ENCODE measurements at places on chromosomes 6 and 20.

GRCh38 chr6:73264446-73264845 lies 1.4 kb upstream of the KHDC1 start:
- H3K4me3 ChIP-seq, result no peak overlapping the region
- peaks cover 2% of the 10 kb centered on the region for H3K27me3 ChIP-seq
- H3K27ac ChIP-seq, result no peak overlapping the region
- no peaks in the 10 kb centered on the region for H3K36me3 ChIP-seq

- DNase-seq, result no peak
- H3K27ac ChIP-seq, result no peak overlapping the region
These were observed 36.3 kb upstream of the PDE7B start for GRCh38 chr6:135815216-135815615.

DNA sequence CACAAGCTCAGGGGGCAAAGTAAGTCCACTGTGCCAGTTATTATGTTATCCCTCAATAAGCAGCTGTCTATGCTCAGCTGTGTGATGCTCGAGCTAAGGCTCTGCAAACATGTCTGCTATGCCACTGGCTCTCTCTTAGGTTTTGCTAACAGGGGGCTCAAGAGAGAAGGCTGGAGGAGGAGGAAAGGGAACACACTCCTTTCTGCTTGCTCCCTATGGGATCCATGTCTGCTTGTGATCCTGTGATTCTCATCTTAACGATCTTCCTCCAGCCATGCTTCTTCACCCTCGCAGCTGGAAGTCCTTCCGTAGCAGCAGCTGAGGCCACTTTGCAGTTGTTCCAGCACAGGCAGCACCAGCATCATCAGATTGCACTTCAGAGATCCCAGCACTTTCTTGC lies 37.0 kb upstream of the IGF2R start:
- no peaks in the 10 kb centered on the region for H3K27me3 ChIP-seq
- H3K4me1 ChIP-seq, result no peaks in the 10 kb centered on the region
- no peak for DNase-seq
- no peak overlapping the region for H3K27ac ChIP-seq
- H3K4me3 ChIP-seq, result no peak overlapping the region
- H3K36me3 ChIP-seq, result no peaks in the 10 kb centered on the region

DNA sequence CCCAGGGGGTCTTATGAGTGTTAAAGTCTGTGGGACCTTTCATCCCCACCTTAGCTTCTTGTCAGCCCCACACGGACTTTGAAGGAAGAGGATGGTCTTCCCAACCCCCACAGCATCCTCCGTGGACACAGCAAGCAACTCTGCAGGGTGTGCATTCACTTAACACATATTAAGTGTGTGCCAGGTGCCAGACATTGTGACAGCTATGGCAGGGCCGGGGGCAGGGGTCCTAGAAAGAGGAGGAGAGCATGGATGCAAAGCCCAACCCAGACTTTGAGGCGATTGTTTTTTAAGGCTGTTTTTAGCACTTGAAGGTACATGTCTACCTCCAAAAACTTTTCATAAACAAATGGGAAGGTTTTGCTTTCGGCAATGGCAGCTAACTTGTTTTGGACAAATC lies 121.6 kb upstream of the KCNG1 start:
- no peaks in the 10 kb centered on the region for H3K36me3 ChIP-seq
- no peak overlapping the region for H3K4me3 ChIP-seq
- no peak for DNase-seq
- no peaks in the 10 kb centered on the region for H3K27me3 ChIP-seq
- no peaks in the 10 kb centered on the region for H3K4me1 ChIP-seq

DNA sequence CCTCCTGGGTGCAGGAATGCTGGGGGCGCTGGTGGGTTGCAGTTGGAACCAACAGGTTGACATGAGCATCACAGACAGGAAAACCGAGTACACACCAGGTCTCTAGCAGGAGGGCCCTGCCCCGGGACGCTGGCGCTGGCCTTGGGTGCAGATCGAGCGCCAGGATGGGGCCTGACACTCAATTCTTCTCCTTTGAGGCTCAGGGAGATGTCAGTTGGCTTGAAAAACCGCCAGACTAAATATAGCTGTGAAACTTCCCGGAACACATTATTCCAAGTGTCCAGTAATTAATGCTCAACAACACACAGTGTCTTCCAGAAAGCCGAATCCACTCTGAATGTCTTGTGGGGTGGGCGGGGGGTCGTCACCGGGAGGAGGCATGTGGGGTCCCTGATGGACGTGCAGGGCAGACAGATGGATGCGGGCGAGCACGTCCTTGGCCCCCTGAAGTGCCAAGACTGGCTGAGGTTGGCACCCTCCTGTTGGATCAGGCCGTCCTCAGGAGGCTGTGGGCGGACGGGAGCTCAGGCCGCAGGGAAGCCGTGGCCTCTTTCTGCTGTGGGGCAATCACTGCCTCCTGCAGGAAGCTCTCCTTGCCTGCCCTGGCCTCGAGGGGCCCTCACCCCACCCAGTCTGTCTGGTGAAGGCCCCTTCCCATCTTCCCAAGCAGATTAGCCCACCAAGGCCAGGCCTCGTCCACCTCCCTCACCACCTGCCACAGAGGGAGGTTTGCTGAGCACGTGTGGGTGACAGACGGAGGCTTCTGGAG lies 19.4 kb upstream of the GATA5 start:
- H3K27me3 ChIP-seq, result peaks cover 13% of the 10 kb centered on the region
- no peak overlapping the region for H3K4me3 ChIP-seq
- H3K27ac ChIP-seq, result no peak overlapping the region
- peaks cover 3% of the 10 kb centered on the region for H3K36me3 ChIP-seq
- DNase-seq, result no peak

GRCh38 chr6:26312096-26312463 lies 52.9 kb upstream of the BTN3A2 start:
- no peaks in the 10 kb centered on the region for H3K36me3 ChIP-seq
- peaks cover 12% of the 10 kb centered on the region for H3K27me3 ChIP-seq
- H3K4me3 ChIP-seq, result peak overlapping the region; percentile 96
- peaks cover 16% of the 10 kb centered on the region for H3K4me1 ChIP-seq
- H3K27ac ChIP-seq, result peak overlapping the region; percentile 95

DNA sequence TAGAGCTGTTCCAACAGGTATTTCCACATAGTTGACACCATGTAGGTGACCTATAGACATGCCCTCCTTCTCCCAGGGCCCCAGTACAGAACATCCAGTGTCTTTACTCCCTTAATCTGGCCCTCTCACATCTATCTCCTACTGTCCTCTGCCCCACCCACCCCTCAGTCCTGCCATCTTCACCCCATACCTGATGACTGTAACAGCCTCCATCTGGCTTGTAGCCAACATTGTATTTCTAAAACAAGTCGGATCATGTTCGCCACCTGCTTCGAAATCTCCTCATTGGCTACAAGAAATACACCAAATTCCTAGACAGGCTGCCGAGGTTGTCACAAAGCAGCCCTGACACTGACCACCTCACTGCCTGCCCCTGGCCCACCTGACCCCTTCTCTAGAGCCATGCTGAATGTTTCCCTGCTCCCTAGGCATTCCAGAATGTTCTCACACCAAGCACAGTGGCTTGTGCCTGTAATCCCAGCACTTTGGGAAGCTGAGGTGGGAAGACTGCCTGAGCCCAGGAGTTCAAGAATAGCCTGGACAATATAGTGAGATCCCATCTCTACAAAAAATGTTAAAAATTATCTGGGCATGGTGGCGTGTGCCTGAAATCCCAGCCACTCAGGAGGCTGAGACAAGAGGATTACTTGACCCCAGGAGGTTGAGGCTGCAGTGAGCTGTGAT lies 6.0 kb downstream of the ZC3H12D start:
- no peak overlapping the region for H3K27ac ChIP-seq
- no peak overlapping the region for H3K4me3 ChIP-seq
- DNase-seq, result no peak
- H3K27me3 ChIP-seq, result peaks cover 2% of the 10 kb centered on the region

DNA sequence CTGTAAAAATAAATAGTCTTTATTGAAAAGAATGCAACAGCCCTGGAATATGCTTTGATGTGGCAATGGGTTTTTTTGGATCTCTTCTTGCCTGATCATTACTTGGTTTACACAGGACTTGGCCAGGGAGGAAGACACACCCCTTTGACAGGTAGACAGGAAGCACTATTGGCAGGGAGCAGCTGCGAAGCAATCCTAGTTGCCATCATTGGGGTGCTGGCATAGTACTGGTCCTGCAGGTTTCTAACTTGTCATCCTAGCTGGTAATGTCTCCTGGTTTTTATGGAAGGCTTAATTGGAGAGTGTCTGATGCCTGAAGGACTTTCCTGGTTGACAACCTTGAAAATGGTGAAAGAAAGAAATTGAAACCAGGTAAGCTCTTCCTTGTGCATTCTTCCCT lies 71.2 kb upstream of the CCN6 start:
- no peaks in the 10 kb centered on the region for H3K36me3 ChIP-seq
- H3K4me1 ChIP-seq, result peaks cover 10% of the 10 kb centered on the region
- no peaks in the 10 kb centered on the region for H3K27me3 ChIP-seq
- no peak overlapping the region for H3K4me3 ChIP-seq
- no peak for DNase-seq

DNA sequence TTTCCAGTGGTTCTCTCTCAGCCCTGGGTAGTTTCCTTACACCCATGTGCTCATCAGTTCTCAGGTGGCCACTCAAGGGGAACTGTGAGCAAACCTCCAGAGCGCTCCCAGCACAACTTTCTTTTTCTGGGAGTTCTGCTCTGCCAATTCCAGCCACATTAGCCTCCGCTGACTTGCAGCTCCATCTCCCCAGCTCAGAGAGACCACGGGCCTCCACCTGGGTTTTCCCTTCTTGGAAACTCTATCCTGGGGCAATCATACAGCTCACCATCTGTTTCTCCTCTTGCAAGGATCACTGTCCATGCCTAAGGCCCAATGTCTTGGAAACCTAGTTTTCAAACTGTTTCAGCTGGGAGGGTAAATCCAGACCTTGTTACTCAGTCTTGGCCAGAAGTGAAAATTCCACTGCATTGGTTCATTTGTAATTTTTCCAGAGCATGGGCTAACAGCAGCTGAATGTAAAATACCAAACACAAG lies 129.9 kb downstream of the EYA2 start:
- no peak for DNase-seq
- H3K27me3 ChIP-seq, result no peaks in the 10 kb centered on the region
- H3K4me1 ChIP-seq, result no peaks in the 10 kb centered on the region
- no peak overlapping the region for H3K27ac ChIP-seq

DNA sequence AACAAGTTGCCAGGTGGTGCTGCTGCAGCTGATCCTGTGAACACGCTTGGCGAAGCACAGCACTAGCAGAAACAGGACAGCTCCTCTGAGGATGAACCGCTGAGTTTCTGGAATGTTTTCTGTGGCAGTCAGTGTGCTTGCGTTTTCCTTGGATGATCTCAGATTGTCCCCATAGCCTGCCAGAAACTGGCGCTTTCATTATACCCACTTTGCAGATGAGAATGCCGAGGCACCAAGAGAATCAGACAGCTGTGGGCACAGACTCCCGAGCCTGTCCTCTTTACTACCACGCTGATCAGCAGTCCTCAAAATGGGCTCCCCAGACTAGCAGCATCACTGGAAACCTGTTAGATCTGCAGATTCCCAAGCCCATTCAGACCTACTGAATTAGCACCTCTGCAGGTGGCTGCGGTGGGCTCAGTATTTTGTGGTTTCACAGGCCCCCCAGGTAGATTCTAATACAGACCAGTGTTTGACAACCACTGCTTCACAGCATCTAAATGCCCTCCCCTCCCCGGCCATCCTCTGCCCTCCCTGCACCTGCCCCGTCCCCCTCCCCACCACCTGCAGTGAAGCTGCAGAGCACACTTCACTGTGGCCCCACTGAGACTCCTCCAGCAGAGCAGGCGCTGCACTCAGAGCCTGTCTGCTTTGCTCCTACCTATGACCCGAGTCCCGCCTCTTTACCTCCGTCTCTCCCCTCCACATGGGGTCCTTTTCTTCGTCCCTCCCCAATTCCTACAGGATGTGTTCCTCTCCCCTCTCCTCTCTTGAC lies 29.6 kb downstream of the SPATA2 start:
- H3K4me3 ChIP-seq, result no peak overlapping the region
- no peak overlapping the region for H3K27ac ChIP-seq
- H3K27me3 ChIP-seq, result peaks cover 8% of the 10 kb centered on the region
- no peak for DNase-seq
- H3K4me1 ChIP-seq, result peaks cover 19% of the 10 kb centered on the region

DNA sequence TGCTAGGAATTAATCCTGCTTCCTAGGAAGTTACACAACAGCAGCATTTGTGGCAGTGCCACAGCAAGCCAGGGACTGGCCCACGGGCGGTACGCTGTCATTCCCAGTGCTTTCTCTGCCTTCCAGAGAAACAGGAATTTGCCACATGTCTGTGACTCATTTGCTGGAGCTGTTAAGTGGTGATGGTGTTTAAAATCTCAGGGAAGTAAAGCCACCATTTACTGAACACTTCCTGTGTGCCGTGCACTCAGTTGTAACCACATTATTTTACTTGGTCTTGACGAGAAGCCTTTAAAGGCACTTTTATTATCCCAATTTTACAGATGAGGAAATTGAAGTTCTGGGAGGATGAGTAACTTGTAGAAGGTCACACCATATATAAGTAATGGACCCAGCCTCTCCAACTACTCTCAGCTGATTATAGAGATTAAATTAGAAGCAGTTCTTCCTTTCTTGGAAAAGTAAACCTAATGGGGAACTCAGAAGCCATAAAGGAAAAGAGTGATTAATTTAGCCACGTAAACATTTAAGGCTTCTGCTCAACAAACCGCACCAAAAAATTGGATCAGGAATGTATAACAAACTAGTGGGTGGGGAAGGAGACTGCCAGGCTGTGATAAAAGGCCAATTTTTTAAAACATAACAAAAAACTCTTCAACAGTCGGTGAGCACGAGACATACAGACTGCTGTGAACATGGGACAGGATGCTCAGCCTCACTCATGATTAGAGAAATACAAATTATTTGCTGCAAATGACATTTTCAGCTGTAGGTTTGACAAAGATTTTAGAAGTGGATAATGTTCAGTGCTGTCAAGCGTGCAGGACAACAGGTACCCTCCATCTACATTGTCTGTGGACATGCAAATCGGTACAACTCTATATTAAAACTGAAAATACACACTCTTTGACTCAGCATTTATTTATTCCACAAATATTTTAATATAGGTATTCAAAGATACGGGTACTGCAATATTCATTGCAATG lies 311.2 kb downstream of the NRN1 start:
- H3K4me1 ChIP-seq, result no peaks in the 10 kb centered on the region
- H3K36me3 ChIP-seq, result peaks cover 3% of the 10 kb centered on the region
- peaks cover 2% of the 10 kb centered on the region for H3K27me3 ChIP-seq
- H3K27ac ChIP-seq, result no peak overlapping the region

DNA sequence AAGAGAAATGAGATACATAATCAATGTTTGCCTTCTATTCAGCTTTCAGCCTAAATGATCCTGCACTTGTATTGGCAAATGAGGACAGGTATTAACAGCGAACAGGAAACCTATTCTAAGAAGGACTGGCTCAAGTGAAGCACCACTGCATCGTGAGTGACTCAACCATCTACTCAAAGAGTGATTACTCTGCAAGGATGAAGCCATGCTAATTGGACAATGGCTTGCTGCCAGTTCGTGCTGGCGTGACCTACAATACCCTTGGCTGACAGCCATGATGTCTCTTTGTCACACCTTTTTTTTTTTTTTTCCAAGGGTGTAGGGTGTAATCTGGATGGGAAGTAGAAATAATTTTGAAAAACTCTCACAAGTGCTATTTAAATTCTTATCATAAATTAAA lies 104.9 kb downstream of the GJA10 start:
- no peaks in the 10 kb centered on the region for H3K36me3 ChIP-seq
- H3K27me3 ChIP-seq, result peaks cover 2% of the 10 kb centered on the region
- no peak for DNase-seq
- no peak overlapping the region for H3K4me3 ChIP-seq
